GM13976 (cell line): ENCODE measurements at places on chromosomes 7 and 10.

DNA sequence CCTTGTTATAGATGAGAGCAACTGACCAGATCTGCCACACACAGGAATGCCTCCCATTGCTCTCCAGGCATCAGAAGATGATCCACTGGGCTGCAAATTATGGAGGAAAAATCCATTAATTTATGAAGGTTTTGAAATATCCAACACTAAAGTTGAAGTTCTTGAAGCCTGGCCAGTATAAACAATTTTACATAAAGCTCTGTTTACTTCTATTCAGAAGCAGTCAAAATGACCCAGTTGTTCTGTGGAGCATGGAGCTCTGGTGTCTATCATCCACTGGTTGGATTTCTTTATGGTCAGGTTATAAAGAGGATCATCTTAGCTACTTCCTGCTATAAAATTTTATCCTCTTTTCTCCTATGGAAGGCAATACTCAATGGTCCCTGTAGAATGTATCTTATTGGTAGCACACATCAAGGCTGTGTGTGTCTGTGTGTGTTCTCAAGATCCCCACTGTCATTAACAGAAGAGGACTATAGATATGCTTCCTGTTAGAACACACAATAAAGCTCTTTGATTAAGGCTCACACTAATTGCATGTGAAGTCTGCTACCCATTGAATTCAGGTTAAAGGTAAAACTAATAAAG is 747.4 kb downstream of the SUGCT start:
- no peak for DNase-seq

DNA sequence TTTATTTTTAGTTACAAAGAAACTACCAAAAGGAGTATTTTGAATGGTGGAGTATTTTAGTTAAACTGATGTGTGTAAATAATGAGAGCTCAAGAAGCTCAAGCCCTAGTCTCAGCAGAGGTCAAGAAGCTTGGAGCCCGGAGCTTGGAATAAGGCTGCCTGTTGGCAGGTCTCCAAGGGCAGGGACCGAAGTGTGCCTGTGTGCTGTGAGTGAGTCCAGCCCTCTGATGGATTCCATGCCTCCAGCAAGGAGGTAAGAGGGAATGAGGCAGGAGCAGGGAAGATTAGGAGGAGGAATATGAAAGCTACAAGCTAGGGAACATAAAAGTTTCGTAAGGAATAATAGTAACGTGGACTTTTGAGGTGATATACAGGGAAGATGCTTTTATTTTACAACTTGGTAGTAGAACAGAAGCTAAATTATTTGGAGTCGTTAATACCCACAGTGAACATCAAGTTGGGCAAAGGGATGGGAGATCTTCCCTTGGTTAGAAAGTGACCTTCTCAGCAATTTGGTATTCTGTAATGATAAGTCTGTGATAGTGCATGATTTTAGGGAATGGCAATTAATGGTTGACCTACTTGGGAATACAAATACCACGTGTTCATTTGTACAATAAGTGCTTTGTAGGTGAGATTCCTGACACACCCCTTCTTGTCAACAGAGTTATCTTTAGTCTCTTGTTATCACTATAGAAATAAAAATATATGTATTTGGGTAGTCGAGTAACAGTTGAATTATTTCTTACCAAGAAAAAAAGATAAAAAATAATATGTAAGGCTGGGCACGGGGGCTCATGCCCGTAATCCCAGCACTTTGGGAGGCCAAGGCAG is 4.6 kb downstream of the SEC23IP start:
- no peak for DNase-seq

- DNase-seq: peak; percentile 13
These were observed 8.6 kb downstream of the TBATA start for GRCh38 chr10:70776455-70777005.

DNA sequence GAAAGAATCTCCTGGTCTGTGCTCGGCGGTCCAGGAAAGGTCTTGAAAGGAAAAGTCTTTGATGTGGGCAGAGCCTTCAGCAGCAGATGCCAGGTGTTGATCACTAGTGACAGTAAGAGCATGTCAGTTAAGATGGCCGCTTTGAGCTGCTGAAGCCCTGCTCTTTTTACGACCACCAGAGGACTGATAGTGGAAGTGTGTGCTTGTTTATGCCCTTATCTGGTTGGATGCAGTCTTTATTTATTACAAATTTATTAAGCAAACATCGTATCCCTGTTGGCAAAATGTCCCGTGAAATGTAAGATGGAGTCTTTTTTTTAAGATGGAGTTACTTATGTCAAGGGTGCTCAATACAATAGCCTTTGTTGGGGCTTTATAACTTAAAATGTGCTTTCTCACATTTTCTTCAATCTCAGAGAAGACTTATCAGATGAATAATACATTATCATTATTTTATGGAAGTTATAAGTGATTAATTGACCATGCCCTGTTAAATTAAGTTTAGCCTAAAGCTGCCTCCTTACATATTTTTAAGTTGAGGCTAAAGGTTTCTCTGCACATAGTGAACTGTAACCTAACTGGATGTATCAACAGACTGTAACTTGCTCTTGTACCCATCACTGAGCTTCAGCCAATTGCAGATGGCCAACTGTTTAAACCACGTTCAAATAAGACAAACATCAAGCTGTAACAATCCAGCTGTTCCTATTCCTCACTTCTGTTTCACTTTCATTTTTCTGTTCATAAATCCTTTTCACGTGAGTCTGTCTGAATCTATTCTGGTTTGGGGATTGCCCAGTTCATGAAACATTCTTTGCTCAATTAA is 97.4 kb upstream of the PIK3CG start:
- no peak for DNase-seq

- no peak for DNase-seq
These were observed 208.3 kb downstream of the ZMYND11 start for GRCh38 chr10:343231-344220.

DNA sequence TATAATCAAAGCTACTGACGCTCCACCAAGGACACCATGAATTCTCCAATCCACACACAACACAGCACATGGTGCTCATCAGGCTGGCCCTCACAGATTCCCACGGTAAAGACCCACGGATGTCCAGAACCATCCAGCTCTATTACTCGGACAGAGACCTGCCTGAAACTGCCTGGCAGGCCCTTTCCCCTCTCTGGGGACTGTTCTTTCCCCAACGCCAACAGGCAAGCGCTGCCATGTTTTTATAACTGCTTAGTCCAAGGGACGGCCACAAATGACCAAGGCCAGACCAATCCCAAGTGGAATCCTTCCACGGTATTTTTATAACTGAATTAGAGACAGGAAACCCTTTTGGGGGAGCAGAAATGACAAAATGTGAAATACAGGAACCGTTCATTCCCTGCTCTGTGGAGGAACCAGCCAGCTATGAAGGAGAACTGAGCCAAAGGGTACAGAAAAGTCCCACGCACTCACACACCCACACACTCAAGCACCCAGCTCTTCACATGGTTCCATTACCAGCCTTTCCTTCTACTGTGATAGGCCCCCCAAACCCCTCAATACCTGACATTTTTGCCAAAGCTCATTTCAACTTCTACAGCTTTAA is 4.1 kb downstream of the PIP4K2A start:
- DNase-seq: peak; percentile 32

- no peak for DNase-seq
These were observed 14.7 kb downstream of the ECHDC3 start for GRCh38 chr10:11756766-11757315.

GRCh38 chr10:10804998-10805740 is 212.5 kb upstream of the CELF2 start:
- DNase-seq: no peak

DNA sequence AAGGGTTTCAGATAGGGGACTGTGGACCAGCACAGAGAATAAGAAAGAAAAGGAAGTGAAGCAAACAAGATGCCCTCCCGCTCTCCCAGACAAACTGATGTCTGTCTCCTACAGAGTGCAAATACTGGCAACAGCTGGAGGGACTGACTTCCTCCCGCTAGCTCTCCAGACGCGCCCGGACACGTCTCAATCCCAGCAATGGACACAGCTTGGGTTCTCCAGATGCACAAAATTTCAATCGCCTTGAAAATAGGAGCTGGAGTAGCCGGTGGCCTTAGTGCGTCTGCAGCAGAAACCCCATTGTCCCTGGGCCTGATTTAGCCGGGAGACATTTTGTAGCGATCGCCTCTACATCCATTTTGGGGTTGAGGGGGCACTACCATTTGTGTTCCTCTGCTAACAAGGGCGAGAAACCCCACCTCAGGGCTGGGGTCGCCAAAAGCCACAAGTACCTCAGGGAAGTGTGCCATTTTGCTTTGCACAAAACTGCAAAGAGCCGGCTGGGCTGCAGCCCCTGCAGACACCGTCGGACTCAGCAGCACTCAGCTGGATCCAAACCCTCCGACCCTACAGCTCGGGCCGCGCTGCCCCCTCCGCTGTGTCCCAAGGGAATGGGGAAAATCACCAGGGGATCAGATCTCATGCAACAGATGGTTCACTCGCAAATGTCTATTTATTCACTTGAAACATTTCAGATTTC is 5.9 kb downstream of the CPA2 start:
- no peak for DNase-seq

GRCh38 chr7:154862153-154862791 is 140.7 kb downstream of the PAXIP1 start:
- DNase-seq: peak; percentile 13

GRCh38 chr10:72274213-72274729 is 547 bp downstream of the DDIT4 start:
- peak; percentile 41 for DNase-seq

DNA sequence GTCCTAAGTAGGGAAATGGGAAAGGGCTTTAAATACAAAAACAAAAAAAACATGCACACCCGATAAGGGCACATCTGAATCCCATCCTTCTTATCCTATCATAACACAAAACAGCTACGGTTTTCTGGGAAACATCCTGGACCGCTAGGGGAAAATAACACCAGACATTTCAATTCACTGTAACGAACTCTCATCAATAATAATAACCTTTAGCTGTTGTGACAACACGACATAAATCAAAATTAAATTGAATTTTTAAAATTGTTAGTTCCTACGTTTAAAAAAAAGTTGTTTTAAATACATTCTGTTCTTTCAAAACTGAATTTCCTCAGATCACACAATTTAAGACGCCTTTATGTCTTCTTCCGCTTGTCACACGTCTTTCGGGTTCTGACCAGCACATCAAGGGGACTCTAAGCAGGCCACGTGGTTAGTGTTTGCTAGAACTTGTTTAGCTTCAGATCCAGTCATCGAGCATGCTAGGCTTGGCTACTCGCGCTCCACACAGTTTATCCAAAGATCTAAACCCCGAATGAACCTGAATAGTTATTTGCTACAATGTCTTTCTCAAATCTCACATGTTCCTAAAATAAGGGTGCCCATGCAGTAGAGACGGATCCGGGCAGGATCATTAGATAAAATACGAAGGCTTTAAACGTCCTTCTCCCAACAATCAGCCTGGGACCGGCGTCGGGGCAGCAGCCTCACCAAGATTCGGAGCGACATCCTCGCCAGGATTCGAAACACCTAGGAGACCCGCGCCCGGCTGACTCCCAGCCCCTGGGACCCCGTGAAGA is 839 bp downstream of the IKZF5 start:
- peak; percentile 73 for DNase-seq

DNA sequence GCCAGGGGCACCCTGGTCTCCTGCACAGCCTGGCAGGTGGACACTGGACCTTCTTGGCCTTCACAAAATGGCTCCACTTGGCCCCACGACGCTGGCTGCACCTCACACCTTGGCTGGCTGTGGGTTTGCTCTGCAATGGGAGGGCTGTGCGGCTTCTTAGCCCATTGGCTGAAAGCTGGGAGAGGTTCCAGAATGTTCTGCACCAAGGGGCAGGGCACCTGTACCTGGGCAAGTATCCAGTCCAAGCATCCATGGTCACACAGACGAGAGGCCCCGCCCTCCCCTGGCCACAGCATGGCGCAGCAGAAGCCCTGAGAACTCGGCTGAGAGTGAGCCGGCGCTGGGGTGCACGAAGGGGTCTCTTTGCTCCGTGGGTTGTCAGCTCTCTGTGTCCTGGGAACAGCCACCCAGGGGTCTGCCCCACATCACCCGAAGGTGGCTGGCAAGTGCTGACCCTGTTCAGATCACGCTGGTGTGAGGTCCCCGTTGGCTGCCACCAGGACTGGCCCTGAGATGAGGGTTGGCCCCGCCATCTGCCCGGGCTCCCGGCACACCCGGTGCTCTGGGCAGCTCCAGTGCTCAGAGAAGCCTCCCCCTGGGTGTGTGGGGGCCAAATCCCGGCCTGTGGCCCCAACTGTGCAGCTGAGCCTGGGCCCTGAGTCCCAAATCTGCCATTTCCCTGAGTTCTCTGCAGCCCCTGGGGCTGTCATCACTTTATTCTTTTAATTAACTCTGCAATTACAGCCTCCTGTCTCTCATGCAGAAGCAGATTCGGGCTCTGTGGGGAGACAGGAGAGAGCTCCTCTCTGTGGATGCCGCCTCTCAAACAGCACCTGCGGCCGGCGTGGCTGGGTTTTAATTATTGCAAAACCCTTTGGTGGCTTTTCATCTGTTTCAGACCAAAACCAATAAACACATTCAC is 19.4 kb upstream of the ADGRA1 start:
- no peak for DNase-seq

DNA sequence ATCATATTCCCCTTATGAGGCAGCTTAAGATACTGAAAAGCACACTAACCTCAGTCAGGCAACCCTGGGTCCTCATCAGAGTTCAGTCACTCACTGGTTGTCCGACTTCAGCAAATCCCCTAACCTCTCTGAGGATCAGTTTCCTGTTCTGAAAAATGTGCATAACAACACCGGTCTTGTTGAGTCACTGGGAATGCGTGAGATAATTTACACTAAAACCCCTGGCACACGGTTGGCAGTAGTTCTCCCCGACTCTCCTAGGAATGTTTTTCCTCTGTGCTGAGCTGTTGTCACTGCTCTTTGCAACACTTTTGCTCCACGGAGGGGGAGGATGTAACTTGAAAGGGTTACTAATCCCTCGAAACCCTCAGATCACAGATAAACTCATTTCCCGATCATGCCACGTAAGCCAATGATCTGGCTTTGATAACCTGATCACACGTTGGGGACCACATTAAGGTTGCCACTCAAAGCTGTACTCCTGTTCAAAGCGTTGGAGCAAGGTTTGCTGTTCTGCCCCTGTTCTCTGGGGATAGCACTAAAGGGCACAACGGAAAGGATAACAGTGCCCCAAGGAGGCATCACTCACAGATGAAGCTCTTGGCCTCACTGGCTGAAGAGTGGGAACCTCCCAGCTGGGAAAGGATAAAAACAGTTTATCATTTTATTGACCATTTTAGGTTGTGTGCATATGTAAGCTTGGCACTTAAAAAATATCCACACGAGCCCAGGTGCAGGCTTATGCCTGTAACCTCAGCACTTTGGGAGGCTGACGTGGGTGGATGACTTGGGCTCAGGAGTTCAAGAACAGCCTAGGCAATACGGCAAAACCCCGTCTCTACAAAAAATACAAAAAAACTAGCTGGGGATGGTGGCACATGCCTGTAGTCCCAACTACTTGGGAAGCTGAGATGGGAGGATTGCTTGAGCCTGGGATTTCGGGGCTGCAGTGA is 5.0 kb upstream of the RBM17 start:
- no peak for DNase-seq

DNA sequence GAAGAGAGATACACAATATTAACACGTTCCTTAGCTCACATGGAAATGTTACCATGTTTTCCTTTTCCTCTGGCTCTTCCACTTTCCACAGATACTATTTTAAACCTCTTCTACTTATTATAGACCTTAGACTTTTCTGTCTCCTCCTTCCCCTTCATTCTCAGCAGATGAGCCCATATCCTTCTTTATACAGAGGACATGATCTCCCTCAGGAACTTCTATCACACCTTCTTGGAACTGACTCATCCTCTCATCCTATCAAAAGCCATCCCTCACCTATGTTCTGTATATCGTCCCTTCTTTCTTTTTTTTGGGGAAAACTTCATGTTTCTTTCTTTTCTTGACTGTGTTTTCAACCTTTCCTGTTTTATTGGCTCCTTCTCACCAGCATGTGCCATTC is 20.8 kb downstream of the MTPN start:
- DNase-seq: no peak
